ENCODE measurements at places on chromosomes 5 and 9.
A peak's percentile ranks its signal among the peaks of the same experiment; 100 is the strongest.

DNA sequence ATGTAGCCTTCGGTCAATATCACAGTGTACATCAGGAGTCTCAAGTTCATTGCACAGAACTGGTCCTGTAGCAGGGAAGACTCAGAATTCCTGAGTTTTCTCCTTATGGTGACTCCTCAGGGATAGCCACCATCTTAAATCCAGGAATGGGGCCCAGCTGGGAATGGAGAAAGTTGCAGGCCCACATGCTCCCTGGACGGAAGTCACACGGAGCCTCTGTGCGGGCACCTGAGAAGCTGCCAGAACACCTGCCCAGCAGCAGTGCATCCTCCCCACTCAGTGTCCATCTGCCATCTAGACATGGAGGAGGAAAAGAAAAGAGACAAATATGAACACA is 133.9 kb downstream of the SUSD1 start:
- DNase-seq = no peak

- no peak for DNase-seq
These were observed 14.5 kb downstream of the SURF6 start for GRCh38 chr9:133321411-133321935.

- DNase-seq = no peak
These were observed 599.3 kb upstream of the TLE4 start for GRCh38 chr9:78972303-78972999.

- DNase-seq = peak; percentile 52
These were observed 84.4 kb downstream of the HTR4 start for GRCh38 chr5:148569948-148570347.

- DNase-seq = peak; percentile 44
These were observed 1.3 kb downstream of the ZBTB34 start for GRCh38 chr9:126861707-126862103.

DNA sequence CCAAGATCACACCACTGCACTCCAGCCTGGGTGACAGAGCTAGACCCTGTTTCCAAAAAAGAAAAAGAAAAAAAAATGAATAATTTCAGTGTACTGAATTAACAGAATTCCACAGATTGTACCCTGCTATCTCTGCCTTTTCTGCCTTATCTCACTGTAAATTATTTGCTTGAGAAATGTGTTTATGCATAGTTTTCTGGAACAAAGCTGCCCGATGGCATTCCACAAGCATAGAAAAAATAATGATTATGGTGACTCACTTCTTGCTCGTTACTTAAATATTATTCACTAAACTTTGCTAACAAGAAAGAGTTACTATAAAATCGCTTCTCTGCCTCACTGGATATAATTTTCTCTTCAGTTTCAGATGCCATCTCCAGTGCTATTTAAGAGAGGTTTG is 88.7 kb upstream of the FAM169A start:
- peak; percentile 75 for DNase-seq

GRCh38 chr5:167229751-167230150 is 1061.7 kb upstream of the WWC1 start:
- DNase-seq = peak; percentile 12

GRCh38 chr9:92980085-92980745 is 32.9 kb downstream of the FGD3 start:
- DNase-seq = peak; percentile 70

DNA sequence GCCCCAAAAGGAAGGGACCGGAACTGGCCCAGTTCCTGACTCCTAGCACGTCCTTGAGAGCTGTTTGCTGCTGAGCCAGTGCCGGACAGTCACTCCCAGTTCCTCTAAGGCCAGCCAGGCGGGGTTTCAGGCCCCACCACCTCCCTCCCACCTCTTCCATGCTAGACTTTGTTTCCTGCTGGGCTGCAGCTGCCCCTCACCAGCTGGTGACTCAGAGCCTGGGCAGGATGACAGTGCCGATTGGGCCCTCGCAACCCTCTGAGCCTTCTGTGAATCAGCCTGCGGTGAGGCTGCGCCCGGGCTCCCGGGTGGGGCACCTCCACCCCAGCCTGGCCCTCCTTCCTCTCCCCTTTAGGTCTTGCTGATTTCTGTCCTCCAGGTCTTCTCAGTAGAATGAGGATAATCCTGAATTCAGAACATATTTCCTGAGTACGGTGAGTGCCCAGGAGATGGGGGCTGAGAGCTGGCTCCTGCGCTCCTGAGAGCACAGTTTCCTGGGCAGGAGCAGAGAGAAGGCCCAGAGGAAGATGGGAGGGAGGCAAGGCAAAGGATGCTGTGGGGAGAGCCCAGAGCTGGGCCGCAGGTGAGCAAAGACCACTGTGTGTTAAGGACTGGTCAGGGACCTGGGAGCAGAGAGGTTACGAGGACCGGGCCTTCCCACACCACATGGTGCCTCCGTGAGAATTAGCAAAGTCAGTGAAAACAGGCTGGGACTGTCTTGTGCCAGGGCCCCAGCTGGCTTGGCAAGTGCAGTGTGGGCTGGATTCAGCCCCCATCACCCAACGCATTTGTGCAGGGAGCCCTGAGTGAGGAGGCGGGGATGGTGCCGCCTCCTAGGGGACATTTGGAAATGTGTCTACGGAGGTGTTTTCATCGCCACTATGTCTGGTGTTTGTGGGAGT is 32.9 kb upstream of the STXBP1 start:
- DNase-seq = peak; percentile 96

GRCh38 chr9:69951411-69951810 is 92.2 kb upstream of the MAMDC2 start:
- DNase-seq = no peak

DNA sequence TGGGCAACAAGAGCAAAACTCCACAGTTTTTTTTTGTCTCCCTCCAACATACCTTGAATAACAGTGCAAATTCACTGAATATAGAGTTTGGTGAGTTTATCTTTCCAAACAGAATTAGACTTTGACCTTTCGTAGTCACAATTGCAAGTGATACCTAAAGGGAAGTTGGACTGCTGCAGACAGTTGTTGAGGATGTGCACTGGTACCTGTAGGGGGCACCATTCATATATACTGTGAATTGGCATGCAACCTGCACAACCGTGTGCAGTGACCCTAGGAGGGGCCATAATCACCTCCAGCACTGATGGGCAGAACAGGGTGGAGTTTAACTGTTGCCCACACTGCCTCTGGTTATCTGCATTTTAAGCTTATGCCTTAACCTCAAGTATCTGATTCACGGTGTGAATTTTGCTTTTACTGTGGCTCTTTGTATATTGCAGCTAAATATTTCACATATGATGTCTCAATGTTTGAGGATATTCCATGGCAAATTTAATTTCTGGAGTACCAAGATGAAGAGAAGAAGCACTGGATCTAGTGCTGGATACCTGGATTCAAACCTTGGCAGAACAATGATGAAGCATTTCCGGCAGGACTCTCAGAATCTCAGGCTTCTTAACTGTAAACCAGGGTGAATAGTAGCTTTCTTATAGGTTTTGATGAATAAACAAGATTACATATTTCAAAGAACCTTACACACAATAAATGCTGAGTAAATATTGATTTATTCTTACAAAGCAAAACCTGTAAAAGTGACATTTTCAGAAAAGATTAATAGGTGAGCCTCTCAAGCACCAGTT is 144.3 kb downstream of the ACTBL2 start:
- peak; percentile 45 for DNase-seq

- no peak for DNase-seq
These were observed 529.3 kb downstream of the BNC2 start for GRCh38 chr9:16341177-16341576.

GRCh38 chr5:9774472-9775079 is 144.4 kb upstream of the TAS2R1 start:
- DNase-seq = peak; percentile 56

DNA sequence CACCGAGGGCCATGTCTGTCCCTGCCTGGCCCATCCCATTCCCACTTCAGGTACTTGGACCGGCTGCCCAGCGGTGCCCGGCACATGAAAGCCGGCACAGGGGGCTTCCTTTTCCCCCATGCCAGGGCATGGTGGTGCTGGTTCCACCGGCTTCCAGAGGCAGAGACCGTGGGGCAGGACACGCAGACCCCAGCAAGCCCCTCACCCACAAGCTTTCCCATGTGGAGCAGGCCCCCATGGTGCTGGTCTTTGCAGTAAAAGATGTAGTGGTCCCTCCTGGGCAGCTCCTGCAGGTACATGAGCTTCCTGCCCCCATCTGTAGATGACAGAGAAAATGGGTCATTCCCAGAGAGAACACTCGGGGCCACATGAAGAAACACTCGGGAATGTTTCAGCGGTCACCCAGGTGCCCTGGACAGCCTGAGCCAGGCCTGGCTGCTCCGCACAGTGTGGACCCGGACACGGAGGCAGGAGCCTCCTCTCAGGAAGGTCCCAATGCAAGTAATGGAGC is 2.0 kb downstream of the OBP2B start:
- DNase-seq = no peak

- no peak for DNase-seq
These were observed 36.3 kb downstream of the ITGA2 start for GRCh38 chr5:53025487-53025886.

DNA sequence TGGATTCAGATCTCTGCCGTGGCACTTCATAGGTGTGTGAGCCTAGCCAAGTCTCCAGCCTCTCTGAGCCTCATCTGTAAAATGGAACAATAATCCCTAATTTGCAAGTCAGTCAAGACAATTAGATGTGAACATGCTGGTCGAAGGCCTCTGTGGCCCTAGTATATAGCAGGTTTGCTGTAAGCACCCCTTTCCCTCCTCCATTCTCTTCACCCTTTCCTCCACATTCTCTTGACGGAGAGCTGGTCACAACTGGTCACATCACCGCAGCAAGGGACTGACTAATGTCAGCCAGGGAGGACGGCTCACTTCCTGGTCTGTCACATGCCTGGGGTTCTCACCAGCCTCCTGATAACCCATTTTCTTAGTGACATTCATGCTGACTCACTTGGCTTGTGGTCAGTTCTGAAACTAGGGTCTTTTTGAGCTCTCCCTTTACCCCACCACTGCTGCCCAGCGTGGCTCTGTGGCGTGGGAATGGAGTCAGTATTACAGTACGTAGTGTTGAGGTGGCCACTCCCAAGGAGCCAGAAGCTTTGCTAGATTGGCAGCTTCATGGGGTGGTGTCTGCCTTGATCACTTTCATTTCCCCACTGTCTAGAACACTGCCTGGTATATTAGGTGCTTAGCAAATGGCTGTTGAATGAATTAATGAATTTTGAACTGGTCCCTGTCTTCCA is 47.8 kb downstream of the ERGIC1 start:
- no peak for DNase-seq

- peak; percentile 56 for DNase-seq
These were observed 253.8 kb downstream of the DMRT2 start for GRCh38 chr9:1303932-1304331.

GRCh38 chr5:133842846-133843611 is 125.4 kb downstream of the C5orf15 start:
- DNase-seq = no peak

- no peak for DNase-seq
These were observed 134.5 kb downstream of the DAB2IP start for GRCh38 chr9:121785673-121786542.

DNA sequence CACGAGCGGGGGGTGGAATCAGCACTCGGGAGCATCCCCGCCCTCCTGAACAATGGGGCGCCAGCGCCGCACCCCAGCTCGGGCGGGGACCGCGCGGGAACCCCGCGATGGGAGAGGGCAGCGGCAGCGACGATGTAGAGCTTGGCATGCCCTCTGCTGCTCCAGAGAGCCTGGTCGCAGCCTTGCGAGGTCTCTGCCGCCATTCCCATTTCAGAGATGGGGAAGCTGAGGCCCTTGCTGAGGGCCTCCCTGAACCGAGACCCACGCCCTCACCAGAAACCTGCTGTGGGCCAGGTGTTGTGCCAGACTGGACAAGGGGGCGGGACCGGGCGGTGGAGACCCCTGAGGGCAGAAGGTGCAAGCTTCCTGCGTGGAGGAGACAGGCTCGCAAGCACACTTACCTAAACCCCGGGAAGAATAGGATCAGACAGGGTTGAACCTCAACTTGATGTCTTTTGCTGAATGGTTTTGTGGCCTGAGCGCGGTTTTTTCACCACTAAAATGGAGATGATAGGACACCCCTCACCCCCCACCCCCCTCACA is 647 bp upstream of the MEGF9 start:
- peak; percentile 14 for DNase-seq

GRCh38 chr9:135718616-135719015 is 16.6 kb downstream of the KCNT1 start:
- no peak for DNase-seq

GRCh38 chr9:70586476-70586875 is 172.0 kb upstream of the KLF9 start:
- no peak for DNase-seq

DNA sequence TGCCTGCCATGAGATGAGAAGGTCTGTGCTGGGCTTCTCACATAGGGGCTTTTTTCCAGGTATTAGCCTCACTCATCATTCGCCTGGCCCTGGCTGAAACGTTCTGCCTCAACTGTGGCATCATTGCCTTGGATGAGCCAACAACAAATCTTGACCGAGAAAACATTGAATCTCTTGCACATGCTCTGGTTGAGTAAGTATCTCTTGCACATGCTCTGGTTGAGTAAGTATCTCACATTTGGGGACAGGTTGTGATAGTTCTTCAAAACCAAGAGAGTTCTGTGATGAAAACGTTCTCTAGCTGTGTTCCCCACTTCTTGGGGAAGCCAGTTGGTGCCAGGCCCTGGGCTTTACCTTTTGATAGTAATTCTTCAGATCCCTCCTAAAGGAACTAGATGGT is 17.4 kb upstream of the IL13 start:
- no peak for DNase-seq

DNA sequence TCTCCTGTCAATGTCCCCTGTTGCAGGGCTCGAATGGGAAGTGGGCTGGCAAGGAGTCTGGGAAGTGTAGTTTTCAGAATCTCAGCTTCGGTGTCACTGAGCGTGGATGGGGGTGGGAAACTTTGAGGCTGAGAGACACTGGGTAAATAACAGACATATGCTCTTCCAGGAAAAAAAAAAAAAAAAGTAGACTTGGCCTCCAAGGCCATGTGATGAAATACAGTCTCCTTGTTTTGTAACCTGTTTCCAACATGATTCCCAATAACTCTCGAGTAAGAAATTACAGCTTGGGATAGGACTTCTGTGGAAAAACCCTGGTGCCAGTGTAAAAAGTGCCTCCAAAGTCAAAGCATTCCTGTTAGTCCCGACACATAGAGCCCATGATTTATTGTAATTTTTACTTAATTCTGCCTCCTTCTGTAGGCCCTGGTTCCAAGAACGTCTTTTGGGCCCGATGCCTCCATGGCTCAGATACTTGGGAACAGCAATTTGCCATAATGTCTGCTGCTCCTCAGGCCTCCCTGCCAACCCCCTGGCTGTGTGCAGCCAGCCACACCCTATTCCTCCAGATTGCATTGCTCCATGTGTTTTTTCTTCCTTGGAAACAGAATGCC is 119.5 kb upstream of the TNC start:
- no peak for DNase-seq

DNA sequence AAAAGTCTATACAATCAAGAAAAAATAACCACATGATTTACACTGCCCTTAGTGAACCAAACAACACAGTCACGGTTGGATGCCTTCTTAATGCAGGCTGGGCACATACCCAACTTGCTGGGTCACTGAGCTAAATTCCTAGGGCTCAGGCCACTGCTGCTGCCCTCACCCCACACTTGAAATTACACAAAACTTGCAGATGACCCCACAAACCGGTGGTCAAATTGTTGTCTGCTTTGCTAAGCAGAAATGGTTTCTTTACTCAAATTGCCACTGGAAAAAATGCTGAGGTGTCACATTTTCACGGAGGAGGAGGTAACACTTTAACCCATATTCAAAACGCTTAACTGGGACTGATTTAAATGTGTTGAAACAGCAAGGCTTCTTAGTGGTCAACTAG is 62.4 kb downstream of the HMHB1 start:
- DNase-seq = no peak

- DNase-seq = no peak
These were observed 5.2 kb upstream of the IRF1 start for GRCh38 chr5:132495667-132496190.

All from epithelial cell of esophagus (primary cell).